ENCODE measurements at places on chromosomes 16 and 17.

- DNase-seq = no peak
These were observed 57.4 kb downstream of the SHISA6 start for GRCh38 chr17:11298401-11298800.

DNA sequence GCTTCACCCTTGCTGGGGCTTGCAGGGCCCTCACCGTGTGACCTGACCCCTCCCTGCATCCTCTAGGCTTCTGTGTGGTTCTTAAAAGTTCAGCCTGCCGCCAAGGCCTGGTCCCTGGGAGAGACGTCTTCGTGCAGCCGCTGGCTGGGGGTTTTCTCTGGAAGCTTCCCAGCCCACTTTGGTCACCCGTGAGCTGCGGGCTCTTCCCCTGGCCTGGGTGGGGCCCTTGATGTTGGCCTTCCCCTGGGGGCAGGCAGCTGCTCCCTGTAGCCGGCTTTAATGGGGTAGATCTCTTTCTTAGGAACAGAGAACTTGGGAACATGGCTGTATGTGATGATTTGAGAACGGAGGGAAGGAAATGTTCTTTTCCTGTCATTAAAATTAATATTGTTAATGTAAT lies 32.7 kb downstream of the ZNF750 start:
- no peak for DNase-seq

- DNase-seq = no peak
These were observed 193.8 kb upstream of the CACNG3 start for GRCh38 chr16:24062270-24062817.

DNA sequence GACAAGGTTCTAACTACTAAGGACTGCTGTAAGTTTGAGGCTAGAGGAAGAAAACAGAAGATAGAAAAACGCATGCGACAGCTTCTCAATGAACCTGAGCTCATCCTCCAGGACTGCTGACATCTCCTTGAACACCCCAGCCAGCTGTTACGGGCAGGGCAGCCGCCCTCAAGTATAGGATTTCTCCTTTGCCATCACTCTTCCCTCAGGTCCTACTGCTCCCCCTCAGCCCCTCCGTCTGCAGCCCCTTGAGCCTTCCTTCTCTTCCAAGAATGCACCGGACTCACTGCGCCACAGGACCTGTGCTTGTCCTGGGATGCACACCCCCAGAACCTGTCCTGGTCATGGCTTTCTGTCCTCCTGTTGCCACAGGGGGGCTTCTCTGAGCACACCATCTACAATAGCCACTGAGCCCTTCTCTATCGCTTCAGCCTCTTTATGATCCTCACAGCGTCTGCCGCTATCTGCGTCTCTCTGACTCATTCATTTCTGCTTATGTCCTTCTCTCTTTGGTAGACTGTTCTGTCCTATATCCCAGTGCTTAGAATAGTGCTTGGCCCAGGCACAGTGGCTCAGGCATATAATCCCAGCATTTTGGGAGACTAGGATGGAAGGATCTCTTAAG lies 15.7 kb upstream of the XYLT2 start:
- no peak for DNase-seq

DNA sequence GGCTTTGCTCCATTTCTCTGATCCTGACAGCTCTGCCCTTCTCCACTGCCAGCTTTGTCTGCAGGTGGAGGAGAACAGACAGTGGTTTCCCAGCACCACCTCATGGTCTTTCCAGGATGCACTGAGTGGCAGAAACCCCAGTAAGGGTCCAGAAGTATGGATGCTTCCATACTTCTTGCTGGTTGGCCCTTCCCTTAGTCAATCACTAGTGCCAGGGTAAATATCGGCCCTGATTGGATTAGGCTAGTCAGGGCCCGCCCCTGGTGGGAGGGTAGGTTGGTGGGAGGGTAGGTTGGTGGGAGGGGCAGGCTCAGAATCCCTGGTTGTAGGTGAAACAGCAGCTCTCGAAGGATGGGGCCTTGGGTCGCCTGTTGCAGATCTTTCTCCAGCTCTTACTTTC lies 10.2 kb downstream of the RNF213 start:
- peak; percentile 41 for DNase-seq

GRCh38 chr16:87877942-87878507 lies 8.7 kb upstream of the SLC7A5 start:
- DNase-seq = no peak

- no peak for DNase-seq
These were observed 154.3 kb upstream of the ZFHX3 start for GRCh38 chr16:73202161-73202729.

DNA sequence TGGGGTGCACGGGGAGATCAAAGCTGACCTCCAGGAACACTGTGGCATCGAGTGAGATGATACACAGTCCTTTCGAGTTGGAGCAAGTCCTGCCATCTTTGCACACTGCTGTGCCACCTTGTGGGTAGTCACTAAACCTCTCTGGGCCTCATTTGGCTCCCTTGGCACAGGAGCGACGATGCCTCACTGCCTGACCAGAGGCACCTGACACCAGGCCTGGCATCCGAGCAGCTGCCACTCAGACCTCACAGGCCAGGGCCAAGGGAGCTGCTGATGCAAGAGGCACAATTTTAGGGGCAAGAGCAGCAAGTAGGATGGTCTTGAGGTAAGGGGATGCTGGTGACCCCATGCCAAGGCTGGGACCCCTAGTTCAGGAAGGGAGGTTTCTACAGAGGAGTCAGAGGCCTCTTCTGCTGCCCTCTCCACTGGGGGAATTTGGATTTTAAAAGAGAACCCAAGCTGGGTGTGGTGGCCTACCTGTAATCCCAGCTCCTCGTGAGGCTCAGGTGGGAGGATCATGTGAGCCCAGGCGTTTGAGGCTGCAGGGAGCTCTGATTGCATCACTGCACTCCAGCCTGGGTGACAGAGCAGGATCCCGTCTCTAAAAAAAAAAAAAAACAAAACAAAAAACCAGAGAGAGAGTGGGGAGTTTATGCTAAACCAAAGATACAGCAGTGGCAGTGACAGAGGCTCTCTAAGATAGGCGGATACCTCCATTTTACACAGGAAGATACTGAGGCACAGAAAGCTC lies 6.7 kb upstream of the ADGRG1 start:
- no peak for DNase-seq

DNA sequence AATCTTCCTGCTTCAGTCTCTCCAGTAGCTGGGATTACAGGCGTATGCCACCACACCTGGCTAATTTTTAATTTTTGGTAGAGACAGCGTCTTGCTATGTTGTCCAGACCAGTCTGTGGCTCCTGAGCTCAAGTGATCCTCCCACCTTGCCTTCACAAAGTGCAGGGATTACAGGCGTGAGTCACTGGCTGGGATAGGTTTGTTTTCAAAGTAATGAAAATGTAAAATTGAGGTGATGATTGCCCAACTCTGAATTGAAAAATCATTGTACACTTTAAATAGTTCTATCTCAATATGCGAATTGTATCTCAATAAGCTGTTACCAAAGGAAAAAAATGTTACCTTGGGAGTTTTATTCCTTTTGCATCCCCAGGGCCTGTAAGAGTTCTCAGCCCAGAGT lies 1.2 kb upstream of the AMFR start:
- no peak for DNase-seq

GRCh38 chr17:34391241-34391640 lies 28.2 kb upstream of the CCL1 start:
- no peak for DNase-seq

- DNase-seq = no peak
These were observed 9.8 kb downstream of the RASL10B start for GRCh38 chr17:35740997-35741931.

DNA sequence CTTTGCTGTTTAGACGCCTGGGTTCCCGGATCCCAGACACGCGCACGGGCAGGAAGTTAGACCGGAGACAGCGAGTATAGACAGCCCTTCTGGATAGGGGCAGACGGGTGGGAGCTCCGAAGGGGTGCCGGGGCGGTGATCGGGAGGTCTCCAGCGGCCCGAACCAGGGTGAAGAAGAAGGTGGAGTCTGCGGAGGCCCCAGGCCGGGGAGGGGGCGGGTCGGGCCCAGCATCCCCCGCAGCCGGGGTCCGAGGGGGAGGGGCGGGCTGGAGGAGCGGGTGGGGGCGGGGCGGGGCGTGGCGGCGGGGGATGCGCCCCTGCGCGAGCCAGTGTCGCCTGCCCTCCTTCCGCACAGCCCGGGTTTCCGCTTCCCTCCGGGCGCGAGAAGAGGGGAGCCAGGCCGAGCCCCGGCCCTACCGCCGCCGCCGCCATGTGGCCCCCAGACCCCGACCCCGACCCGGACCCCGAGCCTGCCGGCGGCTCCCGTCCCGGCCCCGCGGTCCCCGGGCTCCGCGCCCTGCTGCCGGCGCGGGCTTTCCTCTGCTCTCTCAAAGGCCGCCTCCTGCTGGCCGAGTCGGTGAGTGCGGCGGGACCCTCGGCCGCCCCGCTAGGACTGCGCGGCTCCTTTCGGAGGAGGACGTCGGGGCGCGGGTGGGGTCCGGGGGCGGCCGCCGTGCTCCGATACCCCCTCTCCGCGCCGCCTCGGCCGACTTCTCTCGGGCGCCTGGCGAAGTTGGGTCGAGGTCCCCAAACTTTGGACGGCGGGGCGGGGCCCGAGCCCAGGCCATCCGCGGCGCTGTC lies at the start of gene CMTM3:
Gene CMTM3 (plus strand): TSS at position 329 of the 801 bp plus-strand sequence. CDS start 102 bp downstream, at position 431.
- DNase-seq = peak; percentile 86

DNA sequence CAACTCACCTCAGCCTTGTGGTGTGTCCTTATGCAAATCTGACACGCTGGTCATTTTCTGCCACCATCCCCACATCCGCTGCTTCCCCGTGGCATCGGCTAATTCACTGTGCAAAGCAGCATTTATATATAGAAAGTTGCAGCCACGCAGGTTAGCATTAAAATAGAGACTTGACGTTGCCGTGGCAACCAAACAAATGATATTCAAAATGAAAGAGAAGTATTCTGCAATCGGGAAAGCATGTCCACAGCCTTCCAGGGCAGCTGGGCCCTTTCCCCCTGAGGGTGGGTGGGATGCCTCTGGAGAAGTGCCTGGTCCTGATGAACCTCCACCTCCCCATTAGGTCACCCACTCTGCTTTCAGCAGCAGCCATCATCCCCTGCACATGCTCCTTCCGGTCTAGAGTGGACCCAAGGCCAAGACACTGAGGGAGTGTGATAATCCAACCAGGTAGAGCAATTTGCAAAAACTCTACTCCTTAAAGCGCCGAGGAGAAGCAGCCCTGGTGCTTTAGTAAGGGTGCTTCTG lies 138.7 kb downstream of the GAS7 start:
- no peak for DNase-seq

- DNase-seq = no peak
These were observed 5.5 kb downstream of the TRAF7 start for GRCh38 chr16:2160915-2161551.

DNA sequence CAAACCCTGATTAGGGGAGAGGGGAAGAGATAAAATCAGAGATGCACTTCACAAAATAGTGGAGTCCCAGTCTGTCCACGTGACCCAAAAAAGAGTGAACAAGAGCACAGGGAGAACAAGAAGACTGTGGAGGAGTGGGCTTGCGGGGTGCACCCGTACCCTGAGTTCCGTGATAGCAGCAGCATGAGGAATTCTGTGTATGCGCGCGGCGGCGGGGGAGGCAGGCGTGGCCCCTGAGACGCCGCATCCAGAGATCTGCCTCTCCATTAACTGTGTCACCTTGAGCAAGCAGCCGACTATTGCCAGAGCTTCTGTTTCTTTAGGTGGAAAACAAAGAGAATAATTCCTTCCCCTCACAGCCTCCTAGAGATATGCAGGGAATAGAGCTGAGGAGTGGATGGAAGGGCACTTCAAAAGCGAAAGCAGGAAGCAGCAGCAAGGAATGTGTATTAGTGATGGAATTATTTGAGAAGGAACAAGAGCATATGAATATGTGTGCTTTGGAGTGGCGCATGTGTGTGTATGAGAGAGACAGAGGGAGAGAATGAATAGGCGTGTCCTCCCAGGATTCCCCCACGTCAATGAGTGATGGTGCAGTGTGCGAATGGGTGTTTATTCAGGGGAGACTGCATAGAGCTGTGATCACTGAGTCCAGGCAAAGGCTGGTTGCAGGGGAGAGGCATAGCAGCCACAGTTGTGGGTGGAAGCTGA lies 10.4 kb upstream of the SOX9 start:
- no peak for DNase-seq

- no peak for DNase-seq
These were observed 14.8 kb downstream of the HDAC5 start for GRCh38 chr17:44108440-44109311.

- DNase-seq = peak; percentile 40
These were observed 102.3 kb upstream of the C17orf78 start for GRCh38 chr17:37273409-37274051.

DNA sequence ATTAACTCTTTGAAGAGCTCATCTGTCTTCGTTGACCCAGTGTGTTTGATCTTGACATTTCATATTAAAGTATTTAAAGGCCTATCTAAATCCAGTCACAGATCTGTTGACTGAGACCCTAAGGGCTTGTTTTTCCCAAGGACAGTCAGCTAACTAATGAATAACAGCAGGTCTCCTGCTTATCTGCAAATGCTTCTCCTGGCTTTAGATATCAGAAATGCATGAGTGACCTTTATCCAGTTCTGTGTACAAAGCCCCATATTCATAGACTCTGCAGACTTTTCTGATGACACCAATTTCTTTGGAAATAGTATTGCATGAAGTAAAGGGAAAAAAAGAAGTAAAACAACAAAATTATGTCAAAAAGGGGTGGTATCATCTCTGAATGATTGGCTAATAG lies 70.3 kb downstream of the YPEL2 start:
- no peak for DNase-seq

- no peak for DNase-seq
These were observed 94.1 kb downstream of the PLCG2 start for GRCh38 chr16:81873206-81873605.

DNA sequence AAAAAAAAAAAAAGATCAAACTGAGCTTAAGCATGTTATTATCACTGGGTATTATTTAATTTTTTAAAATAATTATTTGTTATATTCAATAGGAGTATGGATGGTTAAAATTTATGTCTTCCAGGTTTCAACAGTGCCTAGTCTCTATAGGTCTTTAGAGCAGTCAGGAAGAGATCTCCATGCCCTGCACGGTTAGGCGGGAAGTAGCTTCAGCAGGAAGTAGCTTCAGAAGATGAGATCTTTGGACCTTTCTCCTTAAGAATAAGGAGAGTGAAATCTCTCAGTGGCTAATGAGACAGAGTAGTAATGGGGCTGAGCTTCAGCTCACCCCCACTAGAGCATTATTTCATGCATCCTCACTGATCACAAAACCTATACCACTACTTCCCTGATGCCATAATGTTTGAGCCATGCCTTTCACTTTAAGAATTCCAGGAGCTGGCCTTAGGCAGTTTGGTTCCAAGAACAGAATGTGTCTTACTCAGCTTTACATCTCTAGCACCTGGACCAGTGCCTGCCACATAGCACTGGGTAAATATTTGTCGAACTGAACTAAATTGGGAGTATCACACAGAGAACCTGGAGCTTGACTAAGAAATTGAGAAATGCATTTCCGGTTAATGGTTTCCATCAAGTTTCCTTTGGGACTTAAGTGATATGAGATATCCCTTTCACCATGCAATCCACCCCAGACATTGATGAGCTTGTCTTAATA lies 43.5 kb downstream of the SCPEP1 start:
- no peak for DNase-seq
